Astrocyte of the hippocampus (primary cell): ENCODE measurements at places on chromosomes 2 and 18.

DNA sequence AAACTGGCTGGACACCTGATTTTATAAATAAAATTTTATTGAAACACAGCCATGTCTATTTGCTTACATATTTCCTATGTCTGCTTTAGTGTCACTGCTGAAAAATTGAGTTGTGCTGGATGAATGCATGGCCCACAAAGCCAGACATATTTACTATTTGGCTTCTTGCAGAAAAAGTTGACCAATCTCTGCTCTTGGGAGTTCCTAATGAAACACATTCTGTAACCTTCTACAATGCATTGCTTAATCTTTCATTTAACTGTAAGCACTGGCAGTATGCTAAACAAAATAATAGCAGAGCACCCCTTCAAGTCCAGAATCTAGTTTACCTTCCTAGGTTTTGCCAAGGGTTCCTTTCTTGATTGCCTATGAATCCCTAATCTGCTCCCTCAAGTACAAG, 17.7 kb upstream of the SERPINB7 start:
- DNase-seq = no peak

DNA sequence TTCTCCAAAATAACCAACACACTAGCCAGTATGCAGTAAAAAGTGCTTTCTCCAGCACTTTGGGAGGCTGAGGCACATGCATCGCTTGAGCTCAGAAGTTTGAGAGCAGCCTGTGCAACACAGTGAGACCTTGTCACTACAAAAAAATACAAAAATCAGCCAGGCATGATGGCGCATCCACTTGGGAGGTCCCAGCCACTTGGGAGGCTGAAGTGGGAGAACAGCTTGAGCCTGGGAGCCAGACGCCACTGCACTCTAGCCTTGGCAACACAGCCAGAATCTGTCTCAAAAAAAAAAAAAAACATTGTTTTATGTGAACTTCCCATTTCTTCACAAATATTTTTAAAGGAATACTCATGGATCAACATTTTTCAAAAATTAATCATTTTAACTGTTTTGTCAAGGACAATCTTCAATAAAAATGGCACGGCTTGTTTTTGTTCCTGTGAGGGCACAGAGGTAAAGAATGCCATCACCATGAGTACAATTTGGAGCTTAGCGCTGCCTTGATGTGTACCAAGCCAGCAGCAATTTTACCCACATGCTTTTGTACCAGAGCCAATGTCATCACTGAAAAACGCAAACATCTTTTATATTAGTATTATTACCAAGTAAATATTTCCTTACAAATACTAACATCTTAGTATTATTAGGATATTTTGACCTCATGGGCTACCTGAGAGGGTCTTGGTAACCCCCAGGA, 26.7 kb downstream of the RAB1A start:
- DNase-seq = peak; percentile 72

DNA sequence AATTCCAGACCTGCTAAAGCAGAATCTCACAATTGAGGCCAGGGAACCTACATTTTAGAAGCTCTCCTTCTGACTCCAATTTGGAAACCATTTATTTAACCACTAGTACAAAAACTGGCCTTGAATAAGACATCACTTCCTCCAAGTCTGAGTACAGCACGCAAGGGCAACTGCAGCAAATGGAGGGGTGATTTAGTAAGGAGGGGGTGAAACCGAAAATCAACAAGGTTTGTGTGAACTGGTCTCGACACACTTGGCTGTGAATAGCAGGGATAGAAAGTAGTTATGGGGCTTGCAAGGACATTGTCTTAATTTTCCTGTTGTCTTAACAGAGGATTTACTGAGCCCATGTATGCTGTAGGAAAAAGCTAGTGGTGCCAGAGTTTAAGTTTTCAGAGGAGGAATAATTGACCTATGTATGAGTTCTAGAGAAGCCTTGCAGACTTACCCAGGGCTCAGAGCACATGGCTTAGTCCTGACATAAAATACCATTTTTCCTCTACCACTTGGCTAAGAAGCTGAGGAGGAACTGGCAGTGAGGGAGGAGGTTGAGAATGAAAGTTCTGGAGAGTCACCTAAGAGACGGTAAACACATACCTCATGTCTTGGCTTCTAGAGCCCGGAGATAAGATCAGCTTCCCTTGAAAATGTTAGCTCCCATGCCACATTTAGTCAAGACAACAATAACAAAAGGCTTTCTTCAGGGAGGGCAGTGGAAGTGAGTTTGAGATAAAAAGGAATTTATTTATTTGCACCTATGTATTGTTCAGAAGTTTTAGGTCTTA, 114.8 kb downstream of the SMAD2 start:
- no peak for DNase-seq

DNA sequence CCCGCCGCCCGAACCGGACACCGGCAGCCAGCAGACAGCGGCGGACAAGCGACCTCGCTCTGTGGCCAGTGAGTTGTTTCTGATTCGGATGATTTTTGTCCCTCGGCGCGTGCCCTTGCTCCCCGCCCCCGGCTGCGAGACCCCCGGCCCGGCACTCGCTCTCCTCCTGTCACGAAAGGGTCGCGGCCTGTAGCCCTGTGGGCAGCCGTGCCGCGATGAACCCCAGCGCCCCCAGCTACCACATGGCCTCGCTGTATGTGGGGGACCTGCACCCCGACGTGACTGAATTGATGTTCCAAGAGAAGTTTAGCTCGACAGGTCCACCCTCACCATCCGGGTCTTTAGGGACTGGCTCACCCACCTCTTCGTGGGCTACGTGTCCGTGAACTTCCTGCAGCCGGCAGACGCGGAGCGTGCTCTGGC, 1257.5 kb upstream of the ACVR2A start:
- DNase-seq = no peak

- peak; percentile 77 for DNase-seq
These were observed 24.7 kb downstream of the PCBP1 start for GRCh38 chr2:70111752-70112591.

GRCh38 chr2:231965102-231965501, 3.6 kb downstream of the DIS3L2 start:
- no peak for DNase-seq

GRCh38 chr2:232368311-232368731, 10.2 kb upstream of the ALPP start:
- no peak for DNase-seq

DNA sequence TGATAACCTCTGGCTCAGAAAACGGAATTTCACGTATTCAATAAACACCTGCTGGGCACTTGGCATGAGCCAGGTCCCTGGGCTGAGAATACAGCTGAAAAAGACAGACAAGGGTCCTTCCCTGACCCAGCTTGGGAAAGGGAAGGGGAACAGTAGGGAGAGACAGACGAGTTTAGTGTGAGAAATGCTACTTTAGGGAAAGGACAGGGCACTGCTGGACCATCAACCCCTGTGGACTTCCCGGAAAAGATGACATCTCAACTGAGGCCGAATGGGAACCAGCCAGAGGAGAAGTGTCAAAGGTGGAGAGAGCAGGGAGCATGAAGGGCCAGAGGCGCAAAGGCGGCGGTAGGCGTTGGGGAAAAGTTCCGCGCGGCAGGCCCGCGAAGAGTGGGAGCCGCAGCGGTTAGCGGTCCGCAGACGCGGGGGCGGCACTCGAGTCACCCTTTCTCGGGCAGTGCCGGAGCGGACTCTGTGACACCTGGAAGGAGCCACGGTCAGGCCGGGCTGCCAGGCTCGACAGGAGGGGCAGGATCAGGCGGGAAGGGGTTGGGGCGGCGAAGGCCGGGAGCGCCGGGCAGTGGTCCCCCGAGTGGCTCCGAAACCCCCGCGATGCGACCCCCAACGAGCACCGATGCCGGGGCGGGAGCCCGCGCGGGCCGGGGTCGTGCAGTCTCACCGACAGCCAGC, 519 bp downstream of the TEX261 start:
- DNase-seq = peak; percentile 43

DNA sequence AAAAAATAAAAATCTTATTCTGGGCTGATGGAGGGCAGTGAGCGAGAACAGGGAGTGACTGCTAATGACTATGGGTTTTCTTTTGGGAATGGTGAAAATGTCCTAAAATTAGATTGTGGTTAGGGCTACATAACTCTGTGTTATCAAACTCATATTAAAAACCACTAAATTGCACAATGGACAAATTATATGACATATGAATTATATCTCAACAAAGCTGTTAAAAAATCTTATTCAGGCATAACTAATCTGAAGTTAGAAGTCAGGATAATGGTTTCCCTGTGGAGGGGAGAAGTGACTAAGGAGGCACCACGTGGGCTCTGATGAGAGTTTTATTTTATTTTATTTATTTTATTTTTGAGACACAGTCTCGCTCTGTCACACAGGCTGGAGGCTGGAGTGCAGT, 32.1 kb upstream of the DPP4 start:
- DNase-seq = no peak

- peak; percentile 38 for DNase-seq
These were observed 66.8 kb downstream of the KYNU start for GRCh38 chr2:142944264-142944663.

GRCh38 chr2:113220970-113221708, 47.4 kb downstream of the PSD4 start:
- DNase-seq = no peak

- no peak for DNase-seq
These were observed 30.8 kb upstream of the ODC1 start for GRCh38 chr2:10478916-10479315.

DNA sequence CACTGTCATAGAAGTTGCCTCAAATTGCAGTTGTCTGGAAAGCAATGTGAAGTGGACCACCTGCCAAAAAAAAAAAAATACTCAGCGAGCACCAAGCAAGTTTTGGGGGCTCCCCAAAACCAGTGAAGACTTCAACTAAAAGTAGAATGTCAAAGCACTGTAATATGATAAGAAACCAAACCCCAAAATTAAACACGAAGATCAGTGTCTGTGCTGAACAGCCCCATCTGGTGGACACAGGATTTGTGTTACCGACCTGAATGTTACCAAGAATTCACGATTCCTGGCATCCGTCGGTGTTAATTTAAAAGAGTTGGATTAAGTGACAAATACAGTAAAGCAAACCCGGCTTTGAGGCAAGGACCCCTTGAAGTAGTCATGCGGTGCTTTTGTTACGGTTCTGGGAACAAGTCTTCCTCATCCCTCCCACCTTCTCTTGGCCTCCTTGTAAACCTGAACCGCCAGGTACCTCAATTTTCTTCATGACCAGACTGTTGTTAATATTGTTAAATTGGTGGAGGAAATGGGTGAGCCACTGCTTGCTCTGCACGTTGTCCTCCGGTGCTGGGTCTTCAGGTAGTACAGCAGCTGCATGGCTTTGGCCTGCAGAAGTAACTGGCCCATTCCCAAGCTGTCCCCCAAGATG, 31.3 kb upstream of the SSB start:
- DNase-seq = peak; percentile 69

DNA sequence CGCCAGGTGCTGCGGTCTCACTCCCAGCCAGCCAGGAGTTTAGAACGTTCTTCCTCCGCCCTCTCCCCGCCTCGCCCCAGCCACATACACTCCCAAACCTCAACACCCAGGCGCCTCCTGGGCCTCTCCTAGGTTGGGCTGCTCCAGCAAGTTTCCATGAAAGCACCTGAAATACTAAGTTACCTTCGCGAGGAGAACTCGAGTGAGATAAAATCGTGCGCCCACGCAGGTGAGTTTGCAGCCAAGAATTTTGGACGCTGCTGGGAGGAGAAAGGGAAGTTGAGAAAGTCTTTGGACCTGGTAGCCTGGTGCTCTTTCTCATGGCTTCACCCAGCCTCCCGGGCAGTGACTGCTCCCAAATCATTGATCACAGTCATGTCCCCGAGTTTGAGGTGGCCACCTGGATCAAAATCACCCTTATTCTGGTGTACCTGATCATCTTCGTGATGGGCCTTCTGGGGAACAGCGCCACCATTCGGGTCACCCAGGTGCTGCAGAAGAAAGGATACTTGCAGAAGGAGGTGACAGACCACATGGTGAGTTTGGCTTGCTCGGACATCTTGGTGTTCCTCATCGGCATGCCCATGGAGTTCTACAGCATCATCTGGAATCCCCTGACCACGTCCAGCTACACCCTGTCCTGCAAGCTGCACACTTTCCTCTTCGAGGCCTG, at the start of gene GPR39:
GPR39 (plus strand) TSS at position 83 of the 673 bp plus-strand sequence.
- DNase-seq = no peak

GRCh38 chr2:102789349-102790090, 27.7 kb downstream of the TMEM182 start:
- no peak for DNase-seq

- no peak for DNase-seq
These were observed 476.7 kb downstream of the TXNL1 start for GRCh38 chr18:56161566-56162260.

- DNase-seq = peak; percentile 22
These were observed 160.6 kb upstream of the NOL4 start for GRCh38 chr18:34385311-34385710.

DNA sequence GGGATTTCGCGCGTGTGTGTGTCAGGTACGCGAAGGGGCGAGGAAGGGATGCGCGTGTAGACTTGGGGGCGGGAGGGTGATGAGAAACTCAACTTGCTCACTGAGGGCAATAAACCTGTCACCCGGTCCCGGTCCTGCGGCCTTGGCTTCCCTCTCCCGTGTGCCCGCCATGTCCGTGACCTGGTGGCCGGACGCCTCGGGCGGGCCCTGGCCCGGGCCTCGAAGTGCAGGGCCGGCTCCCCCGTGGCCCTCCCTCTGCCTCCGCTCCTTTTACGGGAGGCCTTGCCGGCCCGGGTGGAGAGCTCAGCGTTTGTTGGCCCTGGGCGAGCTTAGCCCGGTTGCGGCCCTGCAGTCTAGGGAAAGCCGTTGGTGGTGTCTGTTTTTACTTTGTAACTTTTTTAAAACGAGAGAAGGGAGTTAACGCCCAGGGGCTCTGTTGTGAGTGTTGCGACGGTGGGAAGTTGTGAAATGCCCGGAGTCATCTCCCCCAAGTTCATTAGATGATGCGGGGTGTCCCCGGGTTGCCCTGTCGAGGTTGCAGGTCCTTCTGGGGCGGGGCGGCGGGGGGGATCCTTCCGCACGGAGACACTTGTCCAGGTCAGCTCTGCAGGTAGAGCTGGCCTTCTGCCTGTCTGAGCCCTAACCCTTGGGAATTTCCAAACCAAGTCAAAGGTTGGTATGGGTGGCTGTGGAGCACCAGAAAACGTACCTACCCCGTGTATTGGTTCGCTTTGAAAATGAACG, 883 bp downstream of the SMCHD1 start:
- DNase-seq = peak; percentile 71

DNA sequence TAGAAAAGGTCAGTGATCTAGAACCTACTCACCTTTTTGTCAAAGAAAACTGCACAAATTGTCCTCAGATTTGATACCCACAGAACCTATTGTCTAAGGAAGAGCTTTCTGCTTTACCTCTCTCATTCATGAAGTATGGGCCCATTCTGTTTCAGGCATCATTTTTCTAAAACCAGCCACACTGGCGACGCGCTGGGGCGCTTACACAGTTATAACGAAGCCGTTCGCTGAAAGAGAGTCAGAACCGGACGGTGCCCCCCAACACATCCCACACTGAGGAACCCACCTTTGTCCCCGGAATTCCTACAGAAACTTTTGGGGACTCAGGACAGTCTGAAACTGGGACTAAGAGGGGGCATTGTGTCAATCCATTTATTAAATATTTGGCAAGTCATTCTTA, 206.3 kb upstream of the HAAO start:
- DNase-seq = no peak

- DNase-seq = peak; percentile 34
These were observed 17.6 kb downstream of the PMAIP1 start for GRCh38 chr18:59917422-59917821.

- no peak for DNase-seq
These were observed 383.1 kb downstream of the GALR1 start for GRCh38 chr18:77632758-77633157.

- peak; percentile 70 for DNase-seq
These were observed 2.4 kb upstream of the EVX2 start for GRCh38 chr2:176085861-176086771.
